ENCODE measurements at places on chromosomes 4 and X. TPM values are rescaled to one million over a fixed set of nuclear protein-coding genes. Genes with fewer than 3 reads are reported as not detected.
A peak's percentile ranks its signal among the peaks of the same experiment; 100 is the strongest.

DNA sequence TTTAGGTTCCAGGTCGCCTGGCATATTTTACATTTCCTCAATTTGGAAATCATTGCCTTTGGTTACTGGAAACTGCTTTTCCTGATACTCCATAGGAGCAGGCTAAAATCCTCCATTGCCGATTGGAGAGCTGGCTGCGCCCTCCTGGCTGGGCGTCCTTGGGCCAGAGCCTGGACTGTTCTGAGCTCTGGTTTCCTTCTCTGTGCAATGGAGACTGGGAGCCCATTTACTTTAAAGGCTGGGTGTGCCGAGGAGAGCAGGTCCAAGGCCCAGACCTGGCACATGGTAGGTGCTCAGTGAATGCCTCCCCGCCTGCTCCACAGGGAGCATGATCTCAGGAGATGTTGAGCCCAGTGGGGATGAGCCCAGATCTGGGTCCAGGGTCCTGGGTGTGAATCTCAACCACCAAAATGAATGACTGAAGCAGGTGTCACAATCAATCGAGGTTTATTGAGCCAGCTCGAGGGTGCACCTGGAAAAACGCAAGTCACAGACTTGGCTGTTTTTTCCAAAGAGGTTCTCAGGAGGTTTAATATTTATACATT, 50.0 kb downstream of the EVC start:
- no peak overlapping the region for H3K4me3 ChIP-seq
- no peaks in the 10 kb centered on the region for H3K4me1 ChIP-seq
- H3K36me3 ChIP-seq, result peaks cover 24% of the 10 kb centered on the region

- no peak for DNase-seq
- peaks cover 3% of the 10 kb centered on the region for H3K4me1 ChIP-seq
- H3K36me3 ChIP-seq, result peaks cover 16% of the 10 kb centered on the region
Observed at GRCh38 chrX:48903290-48903689, 5.6 kb downstream of the PQBP1 start.

- no peak overlapping the region for H3K27ac ChIP-seq
- DNase-seq, result no peak
- peaks cover 28% of the 10 kb centered on the region for H3K4me1 ChIP-seq
- H3K36me3 ChIP-seq, result no peaks in the 10 kb centered on the region
Observed at GRCh38 chrX:104430072-104430741, 135.8 kb upstream of the IL1RAPL2 start.

GRCh38 chrX:121052122-121052521, 4.7 kb downstream of the GLUD2 start:
- H3K27ac ChIP-seq, result no peak overlapping the region
- H3K27me3 ChIP-seq, result peaks cover 15% of the 10 kb centered on the region
- H3K36me3 ChIP-seq, result no peaks in the 10 kb centered on the region
- no peak overlapping the region for H3K4me3 ChIP-seq
- no peak for DNase-seq

GRCh38 chr4:158020176-158020575, 152.6 kb downstream of the GASK1B start:
- H3K27ac ChIP-seq, result peak overlapping the region; percentile 87
- peaks cover 5% of the 10 kb centered on the region for H3K27me3 ChIP-seq
- no peaks in the 10 kb centered on the region for H3K36me3 ChIP-seq
- DNase-seq, result no peak

DNA sequence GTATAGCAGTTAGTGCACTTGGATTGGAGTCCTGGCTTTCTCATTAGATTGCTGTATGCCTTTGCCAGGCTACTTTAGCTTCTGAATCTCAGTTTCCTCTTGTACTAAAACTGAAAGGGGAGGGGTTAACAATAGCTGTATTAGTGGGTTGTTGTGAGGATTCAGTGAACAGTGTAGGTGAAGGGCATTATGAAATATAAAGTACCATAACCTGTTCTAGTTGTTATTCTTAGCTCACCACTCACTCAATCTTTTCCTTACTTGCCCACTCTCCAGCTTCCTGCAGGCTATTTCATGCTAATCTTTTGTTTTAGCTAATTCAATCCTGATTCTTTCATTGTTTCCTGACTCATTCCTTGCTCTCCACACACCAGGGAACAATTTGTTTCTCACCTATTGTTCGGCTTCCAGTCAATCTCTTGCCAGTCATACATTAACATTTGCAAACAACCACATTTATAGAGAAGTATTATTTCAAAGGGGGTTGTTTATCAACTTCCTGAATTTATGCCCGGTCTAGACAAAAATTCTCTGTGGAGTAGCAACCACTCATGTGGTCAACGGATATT, 50.6 kb upstream of the EDA start:
- no peak for DNase-seq
- H3K4me3 ChIP-seq, result no peak overlapping the region

DNA sequence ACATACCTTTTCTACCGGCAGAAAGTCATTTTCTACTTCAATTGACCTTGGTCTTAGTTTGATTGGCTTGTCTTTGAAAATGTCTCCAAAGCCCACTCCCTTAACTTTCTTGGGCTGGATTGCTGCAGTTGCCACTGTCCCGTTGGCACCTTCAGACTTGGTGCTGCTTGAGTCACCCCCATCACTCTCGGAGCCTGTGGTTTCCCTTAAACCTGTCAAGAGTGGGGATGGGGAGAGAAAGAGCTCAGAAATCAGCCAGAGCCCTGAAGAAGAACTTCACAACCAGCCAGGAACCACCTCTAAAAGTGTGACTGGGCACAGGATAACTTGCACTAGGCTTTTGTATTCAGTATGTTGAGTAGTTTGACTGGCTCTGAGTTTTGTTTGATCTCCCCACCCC, 168.5 kb upstream of the MAP3K15 start:
- H3K36me3 ChIP-seq, result peaks cover 1% of the 10 kb centered on the region
- H3K27ac ChIP-seq, result no peak overlapping the region
- DNase-seq, result no peak
- H3K4me1 ChIP-seq, result no peaks in the 10 kb centered on the region
- H3K4me3 ChIP-seq, result no peak overlapping the region

DNA sequence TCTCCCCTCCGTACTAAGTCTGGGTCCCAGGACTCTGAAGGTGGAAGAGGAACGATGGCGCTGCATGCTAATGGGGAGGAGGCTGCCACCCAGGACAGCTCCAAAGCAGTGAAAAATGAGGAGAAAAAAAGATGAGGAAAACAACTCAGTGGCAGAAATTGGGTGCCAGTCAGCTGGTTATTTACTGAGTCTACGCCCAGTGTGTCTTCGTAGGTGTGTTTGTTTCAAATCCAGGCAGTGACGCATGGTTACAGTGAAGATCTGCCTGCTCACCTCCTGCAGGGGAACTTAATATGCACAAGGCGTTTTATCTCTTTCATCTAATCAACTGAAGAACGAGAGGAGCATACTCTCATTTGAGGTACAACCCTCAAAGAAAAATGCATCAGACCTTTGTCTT, 70.9 kb upstream of the FBXW7 start:
- no peaks in the 10 kb centered on the region for H3K36me3 ChIP-seq
- no peaks in the 10 kb centered on the region for H3K27me3 ChIP-seq
- no peak overlapping the region for H3K27ac ChIP-seq
- DNase-seq, result no peak
- no peak overlapping the region for H3K4me3 ChIP-seq
- peaks cover 16% of the 10 kb centered on the region for H3K4me1 ChIP-seq

DNA sequence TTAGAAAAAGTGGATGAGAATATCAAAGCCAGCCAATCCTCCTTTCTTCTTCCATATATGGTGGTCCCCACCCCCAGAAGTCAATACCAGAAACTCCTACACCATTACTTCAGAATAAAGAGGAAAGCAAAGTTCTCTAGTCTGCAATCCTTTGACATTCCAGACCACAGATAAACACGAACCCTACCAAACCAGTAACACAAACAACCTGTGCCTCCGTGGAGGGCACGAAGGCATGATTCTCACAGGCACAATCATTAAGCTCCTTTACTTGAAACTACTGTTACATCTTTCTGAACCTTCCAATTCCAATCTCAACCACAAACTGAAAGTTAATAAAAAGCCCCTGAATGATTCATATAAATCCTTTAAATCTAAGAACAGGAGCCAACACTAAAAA, 16.3 kb downstream of the MAML3 start:
- H3K4me1 ChIP-seq, result peaks cover 63% of the 10 kb centered on the region
- H3K36me3 ChIP-seq, result no peaks in the 10 kb centered on the region
- H3K27ac ChIP-seq, result peak overlapping the region; percentile 98
- no peak for DNase-seq
- no peaks in the 10 kb centered on the region for H3K27me3 ChIP-seq

PRSS12 gene
- total RNA-seq, result 43.5 TPM

GPC3 gene
- 859 TPM for total RNA-seq

F11 gene
- not detected for total RNA-seq

All from mesothelial cell of epicardium (in vitro differentiated cells).